Fibroblast of skin of right quadriceps (primary cell): ENCODE measurements at places on chromosomes 4 and X.

GRCh38 chr4:122854447-122855352 is 28.1 kb downstream of the FGF2 start:
- no peak for DNase-seq

DNA sequence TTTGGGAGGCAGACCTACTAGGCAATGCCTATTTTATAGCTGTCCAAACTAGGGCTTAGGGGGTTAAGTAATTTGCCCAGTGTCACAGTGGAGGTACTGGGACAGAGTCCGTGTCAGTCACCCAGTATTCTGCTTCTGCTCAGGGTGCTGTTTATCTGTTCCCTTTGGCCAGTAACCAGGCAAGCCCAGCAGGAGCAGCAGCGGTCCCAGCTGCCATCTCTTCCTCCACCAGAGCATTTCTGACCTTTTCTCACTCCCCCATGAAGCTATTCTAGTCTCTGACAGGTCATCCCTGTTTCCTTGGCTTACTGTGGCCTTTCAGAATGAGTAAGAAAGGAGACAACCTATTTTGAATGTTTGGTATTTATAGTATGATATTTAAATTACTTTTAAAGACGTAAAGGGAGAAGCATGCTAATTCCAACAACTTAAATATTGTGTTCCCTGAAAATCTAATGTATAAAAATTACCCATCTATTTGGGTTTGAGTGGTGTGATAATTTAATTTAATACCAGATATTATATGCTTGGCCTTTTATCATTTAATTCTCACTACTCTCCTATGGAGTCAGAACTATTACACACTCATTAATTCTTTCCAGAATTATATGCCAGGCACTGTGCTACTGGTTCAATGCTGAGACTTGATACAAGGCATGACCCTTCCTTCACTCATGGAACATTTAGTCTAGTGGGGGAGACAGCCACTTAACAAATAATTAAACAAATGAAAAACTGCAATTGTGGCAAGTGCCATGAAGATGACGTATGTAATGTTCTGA is 60.6 kb downstream of the RPS6KA3 start:
- DNase-seq = no peak

GRCh38 chr4:5212255-5213013 is 161.2 kb downstream of the STK32B start:
- peak; percentile 40 for DNase-seq

DNA sequence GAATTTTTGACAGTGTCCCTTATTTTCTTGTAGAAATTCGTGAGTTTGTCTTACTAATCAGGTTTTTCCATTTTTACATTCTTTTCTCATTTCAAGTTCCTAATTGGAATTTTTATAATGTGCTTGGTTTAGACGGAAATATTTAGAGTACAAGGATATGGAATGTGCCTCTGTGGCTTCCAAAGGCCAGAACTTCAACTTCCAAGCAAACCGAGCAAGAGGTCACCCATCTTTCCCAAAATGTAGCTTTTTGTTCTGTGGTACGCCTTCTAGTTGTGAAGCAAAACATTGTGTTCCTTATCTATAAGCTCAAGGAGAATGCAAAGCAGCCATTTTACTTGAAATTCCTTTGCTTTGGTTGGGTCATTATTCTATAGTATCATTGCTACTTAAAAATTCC is 212.8 kb upstream of the PACRGL start:
- peak; percentile 28 for DNase-seq

GRCh38 chr4:86965019-86965976 is 30.5 kb downstream of the AFF1 start:
- no peak for DNase-seq

- no peak for DNase-seq
These were observed 88.1 kb upstream of the MBNL3 start for GRCh38 chrX:132576939-132577338.

DNA sequence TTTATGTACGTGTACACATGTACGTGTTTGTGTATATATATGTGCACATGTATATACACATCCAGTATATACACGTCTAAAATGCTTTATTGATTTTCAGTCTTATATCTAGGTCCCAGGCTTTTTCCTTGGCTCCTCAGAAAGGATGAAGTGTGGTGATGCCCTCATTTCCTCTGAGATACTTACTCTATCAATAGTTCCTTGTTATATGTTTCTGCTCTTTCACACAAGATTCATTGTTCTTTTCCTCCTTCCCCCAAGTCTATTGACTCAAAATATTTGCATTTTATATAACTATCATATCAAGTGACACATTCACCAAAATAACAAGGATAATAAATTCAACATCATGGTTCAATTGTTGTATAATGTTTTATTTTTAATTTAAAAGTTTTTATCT is 359.2 kb downstream of the EPHA5 start:
- no peak for DNase-seq

DNA sequence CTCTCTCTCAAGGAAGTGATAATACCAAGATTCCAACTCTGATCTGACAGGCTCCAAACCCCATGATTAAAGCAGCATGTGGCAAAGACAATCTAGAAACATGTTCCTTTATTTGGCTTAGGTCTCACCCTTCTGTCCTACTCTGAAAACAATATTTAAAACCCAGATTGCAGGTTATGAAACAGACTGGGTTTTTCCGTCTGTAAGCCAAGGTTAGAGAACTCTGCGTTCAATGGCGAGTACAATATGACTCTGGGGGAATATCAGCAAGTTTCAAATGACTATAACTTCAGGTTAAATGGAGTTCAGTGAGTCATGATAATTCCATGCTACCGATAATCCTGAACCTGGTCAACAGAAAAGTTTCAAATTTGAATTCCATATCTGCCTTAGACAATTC is 50.8 kb downstream of the ANAPC10 start:
- no peak for DNase-seq

GRCh38 chr4:23382879-23383278 is 507.0 kb downstream of the PPARGC1A start:
- peak; percentile 7 for DNase-seq

DNA sequence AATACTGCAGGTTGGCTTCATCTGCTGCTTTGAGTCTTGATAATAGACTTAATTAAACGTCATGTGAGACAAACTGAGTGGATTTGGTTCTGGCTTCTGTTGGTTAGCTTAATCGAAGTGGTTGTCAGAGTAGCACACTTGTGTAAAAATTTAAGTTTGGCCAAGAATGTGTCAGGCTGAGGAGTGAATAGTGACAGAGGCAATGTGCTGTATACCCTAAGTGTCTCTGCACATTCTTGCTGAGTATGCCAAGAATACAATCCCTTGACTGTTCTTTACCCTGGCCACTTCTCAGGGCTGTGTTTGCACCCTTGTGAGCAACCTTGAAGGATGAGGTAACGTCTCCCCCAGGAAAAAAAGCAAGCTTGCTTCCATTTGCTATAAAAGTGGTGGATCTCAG is 14.9 kb downstream of the RPS3A start:
- no peak for DNase-seq
